ENCODE measurements at places on chromosomes 7 and 10.

GRCh38 chr7:116377721-116378120 lies 121.8 kb upstream of the CAV2 start:
- DNase-seq: no peak

DNA sequence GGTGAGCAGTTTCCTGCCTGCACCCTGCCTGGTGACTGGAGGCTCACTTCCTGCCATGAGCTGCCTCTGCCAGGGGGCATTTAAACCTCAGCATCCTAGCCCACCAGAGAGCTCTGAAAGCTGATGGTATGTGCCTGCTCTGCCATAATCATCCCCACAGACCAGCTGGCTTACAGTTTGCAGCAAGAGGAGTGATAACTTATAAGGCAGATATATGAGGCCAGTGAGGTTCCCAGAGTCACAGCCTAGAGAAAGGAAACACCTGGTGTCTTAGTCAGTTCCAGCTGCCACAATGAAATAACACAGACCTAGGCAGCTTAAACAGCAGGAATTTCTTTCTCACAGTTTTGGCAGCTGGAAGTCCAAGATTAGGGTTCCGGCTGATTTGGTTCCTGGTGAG lies 232.0 kb downstream of the PAXIP1 start:
- DNase-seq: no peak

DNA sequence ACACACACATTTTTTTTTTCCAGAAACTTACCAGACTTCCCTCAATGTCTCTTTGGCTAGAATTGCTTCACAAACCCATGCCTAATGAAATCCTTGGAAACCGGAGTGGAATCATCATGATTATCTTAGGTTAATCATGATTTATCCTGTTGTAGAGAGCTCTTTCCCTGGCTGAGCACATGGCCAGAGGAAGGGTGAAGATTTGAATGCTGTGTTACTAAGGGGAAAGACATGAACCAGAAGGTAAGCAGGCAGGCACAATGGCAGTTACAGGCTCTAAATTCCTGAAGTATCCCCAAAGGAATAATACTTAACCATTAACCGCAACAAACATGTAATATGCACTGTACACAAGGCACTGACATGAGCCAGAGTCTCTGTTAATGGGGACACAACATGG lies 4.1 kb upstream of the RNF148 start:
- DNase-seq: no peak

GRCh38 chr7:101932083-101932482 lies 114.7 kb downstream of the CUX1 start:
- no peak for DNase-seq

DNA sequence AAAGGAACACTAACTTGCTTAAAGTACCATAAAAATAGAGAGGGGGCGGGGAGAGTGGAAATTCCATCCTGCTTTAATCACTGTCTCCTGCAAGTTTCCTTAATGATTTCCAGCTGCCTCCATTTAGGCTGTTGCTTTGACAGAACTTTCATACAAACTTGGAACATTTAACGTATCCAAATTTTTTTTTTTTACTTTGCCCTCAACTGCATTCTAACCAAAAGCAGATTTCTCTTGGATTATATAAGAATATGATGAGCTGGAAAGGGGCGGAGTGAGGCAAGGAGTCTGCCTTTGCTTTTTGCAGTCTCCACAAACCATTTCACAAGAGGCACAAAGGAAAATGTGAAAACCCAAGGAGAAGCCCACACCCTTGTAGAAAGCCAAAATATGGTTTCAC lies 46.6 kb upstream of the COL1A2 start:
- no peak for DNase-seq

DNA sequence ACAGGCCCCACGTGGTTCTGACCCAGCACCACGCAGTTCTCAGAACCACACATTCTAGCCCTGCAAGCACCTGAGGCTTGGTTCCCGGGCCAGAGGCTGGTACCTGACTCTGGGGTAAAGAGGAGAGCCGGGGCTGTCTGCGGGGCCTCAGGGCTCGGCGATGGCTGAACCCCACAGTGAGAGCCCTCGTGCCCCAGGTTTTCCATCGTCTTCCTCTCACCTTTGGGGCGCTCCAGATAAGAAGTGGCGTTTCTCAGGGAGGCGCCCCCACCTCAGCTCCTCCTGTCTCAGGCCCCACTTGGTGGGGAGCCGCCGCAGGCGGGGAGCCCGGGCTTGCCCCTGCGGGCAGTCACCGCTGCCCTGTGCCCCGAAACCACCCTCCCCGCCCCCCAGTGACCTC lies 2.2 kb upstream of the LANCL2 start:
- DNase-seq: no peak

- DNase-seq: no peak
These were observed 192.9 kb downstream of the CAMK1D start for GRCh38 chr10:12542133-12542670.

GRCh38 chr10:117931078-117931477 lies 115.7 kb downstream of the RAB11FIP2 start:
- no peak for DNase-seq

DNA sequence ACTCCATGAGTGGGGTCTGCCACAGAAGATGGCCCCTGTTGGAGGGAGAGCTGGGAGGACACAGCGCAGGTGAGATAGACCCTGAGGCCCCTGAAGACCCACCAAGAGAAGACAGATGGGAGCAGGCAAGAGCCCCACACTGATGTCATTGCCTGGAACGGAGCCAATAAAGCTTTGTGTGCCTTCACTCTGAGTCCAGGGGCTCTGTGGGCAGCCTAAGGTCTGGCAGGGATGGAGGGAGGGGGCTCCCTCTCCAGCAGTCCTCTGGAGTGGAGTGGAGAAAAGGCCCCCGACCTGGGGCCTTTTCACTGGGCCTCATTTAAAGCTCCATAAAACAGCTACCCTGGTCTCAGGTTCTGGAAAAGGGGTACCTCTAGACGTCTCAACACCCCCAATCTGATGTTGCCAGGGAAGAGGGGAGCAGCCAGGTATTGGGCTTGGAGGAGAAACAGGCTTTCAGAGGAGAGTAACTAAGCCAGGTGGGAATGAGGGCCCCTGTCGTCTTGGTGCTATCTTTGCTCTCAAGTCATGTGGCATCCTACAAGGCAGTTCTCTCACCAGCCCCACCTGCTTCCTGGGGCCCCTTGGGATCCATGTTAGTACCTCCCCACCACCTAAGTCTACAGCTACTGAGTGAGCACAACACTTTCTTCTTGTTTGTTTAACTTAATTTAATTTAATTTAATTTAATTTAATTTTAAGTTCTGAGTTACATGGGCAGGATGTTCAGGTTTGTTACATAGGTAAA lies 1.4 kb downstream of the C10orf62 start:
- DNase-seq: no peak
